ENCODE measurements at places on chromosomes 2 and 18.

DNA sequence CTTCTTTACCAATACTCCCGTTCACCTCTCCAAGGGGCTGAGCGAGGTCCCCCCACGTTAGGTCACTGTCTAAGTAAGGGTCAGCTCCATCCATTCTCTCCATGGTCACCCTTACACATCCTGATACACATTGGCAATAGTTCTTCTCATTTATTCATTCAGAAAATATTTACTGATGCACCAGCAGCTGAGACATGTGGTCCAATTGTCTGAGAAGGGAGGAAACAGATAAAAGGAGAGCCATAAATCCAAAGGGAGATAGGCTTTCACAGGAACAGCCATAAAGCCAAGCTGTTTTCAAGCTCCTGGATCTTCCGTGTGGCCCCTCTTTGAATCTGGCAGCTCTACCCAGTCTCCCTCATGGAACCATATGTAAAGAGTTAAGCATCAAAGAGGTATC lies 121.2 kb downstream of the TXNL1 start:
- no peak for DNase-seq

GRCh38 chr2:37711308-37711731 lies 39.9 kb upstream of the CDC42EP3 start:
- peak; percentile 75 for DNase-seq

GRCh38 chr2:187547353-187547979 lies 6.8 kb downstream of the TFPI start:
- peak; percentile 81 for DNase-seq

GRCh38 chr2:224946895-224947294 lies 95.4 kb downstream of the DOCK10 start:
- no peak for DNase-seq

DNA sequence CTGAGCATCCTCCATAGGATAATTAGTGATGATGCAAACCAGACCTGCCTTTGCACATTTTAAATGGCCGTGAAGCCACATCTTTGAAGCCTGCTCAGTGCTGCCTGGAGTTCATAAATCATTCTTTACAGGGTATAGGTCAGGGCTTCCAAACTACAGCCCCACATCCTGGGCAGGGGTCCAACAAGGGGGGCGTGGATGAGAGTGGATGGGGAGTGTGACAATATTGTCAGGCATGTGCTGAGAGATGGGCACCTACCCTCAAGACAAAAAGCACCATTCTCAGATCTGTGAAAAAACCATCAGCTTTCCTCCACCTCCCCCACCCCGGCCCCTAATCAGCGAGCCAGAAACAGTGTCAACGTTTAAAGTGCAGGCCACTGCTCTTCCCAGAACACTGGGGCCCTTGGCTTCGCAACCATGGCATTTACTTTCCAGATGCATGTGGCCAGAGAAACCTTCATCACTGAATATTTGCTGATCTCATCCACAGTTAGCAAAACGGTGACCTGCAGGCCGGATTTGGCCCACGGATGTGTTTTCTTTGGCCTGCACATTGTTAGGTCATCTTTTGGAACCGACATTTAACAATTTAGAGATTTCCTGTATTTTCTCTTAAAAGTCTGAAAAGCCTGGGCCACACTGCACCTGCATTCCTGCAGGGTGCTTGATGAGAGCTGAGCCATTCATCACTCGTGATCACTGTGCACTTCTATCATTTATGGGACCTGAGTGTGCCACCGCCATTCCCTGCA lies 130.7 kb downstream of the ANKRD44 start:
- peak; percentile 52 for DNase-seq

GRCh38 chr2:197615016-197615652 lies 60.3 kb downstream of the RFTN2 start:
- no peak for DNase-seq

- DNase-seq = no peak
Observed at GRCh38 chr2:31324016-31324633, 90.2 kb downstream of the EHD3 start.

- DNase-seq = no peak
Observed at GRCh38 chr2:158079672-158080071, 22.0 kb upstream of the UPP2 start.

GRCh38 chr2:72780477-72780876 lies 45.4 kb downstream of the EXOC6B start:
- no peak for DNase-seq

DNA sequence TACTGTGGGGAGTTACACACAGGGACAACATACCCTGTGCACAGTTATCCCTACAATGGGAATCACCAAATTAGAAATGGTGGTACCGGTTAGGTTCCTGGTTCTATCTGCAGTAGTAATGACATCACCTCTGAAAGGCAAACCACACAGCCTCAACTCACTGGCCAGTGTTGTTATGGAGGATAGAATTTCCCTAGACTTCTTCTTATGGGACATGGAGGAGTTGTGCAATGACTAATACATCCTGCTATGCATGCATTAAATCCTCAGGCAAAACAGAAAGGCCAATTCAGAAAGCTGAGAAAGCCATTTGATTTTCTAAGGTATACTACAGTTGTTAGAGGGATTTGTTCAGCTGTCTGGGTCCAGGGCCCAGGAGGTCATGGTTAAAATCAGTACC lies 439.3 kb downstream of the TMX3 start:
- peak; percentile 63 for DNase-seq

DNA sequence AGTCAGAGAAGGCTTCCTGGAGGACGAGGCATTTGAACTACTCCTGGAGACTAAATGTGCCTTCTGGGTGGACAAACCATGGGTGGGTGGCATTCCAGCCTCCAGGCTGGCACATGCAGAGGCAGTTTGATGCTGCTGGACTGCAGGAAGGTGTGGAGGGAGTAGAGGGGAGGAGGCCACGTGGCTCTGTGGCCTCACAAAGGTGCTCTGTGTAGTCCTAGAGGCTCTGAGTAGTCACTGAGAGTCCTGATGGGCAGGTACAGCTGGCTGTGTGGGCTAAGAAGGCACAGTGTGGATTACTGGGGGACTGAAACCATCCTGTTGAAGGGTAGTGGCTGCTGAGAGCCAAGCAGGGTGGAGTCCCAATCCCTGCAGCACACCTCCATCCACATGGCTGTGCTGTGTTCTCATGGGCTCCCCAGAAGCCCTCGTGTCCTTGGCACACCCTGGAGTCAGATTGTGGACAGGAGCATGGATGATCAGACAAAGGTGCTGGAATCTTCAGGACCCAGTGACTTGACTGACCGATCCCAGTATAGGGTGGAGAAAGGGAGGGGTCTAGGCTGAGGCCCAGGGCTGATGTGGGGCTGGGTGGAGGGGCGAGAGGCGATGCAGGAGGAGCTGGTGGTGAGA lies 87.4 kb upstream of the HS6ST1 start:
- no peak for DNase-seq
